ENCODE measurements at places on chromosomes 4 and X.

GRCh38 chr4:119823891-119824290, 195.3 kb upstream of the PDE5A start:
- DNase-seq = no peak

DNA sequence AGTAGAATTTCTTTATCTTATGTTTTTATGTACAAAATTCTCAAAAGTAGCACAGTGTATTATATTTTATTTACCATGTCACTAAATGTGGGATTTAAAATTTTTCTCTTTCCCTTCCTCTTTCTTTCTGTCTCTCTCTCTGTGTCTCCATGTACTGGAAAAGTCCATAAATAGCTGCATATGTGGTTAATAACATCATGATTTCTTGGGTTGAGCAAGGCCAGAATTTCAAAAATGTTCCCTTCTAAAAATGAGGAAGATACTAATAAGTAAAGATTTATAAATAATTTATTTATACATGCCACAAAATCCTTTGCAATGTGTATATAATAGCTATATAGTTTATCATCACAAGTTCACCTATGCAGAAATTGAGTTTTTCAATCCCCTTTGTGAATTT, 29.1 kb upstream of the DKK2 start:
- DNase-seq = no peak

GRCh38 chrX:154471839-154472684, 7.0 kb downstream of the LAGE3 start:
- DNase-seq = no peak

DNA sequence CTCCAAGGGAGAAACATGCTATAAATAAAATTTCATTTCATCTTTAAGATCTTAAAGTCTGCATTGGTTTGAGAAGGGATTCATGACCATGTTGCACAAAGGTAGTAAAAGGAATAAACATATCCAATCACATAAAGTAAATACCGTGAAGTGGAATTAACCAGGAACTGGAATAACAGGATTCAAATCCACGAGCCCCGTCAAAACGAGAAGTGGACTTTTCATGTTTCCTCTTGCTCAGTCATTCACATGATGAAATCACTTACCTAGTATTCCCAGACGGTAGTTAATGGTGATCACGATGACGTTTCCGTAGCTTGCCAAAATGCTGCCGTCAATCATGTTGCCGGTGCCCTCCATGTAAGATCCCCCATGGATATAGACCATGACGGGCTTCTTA, 199.7 kb downstream of the NLGN4X start:
- no peak for DNase-seq

DNA sequence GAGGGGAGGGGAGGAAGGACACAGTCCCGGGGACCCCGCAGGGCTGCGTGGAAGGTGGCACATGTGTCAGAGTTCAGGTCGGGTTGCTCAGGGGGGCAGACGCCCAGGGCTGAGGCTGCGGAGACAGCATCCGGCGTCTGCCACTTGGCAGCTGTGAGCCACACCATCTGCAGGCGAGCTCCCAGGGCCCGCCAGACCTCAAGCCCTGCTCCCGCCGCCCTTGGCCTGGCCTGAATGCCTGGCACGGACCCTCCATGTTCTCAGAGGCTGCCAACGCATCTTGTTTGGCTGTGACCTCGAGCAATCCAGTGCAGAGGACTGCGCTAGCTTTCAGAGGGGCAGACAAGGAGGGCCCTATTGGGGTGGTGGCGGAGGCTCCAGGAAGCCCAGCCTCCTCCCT, 5.1 kb downstream of the BGN start:
- DNase-seq = no peak

DNA sequence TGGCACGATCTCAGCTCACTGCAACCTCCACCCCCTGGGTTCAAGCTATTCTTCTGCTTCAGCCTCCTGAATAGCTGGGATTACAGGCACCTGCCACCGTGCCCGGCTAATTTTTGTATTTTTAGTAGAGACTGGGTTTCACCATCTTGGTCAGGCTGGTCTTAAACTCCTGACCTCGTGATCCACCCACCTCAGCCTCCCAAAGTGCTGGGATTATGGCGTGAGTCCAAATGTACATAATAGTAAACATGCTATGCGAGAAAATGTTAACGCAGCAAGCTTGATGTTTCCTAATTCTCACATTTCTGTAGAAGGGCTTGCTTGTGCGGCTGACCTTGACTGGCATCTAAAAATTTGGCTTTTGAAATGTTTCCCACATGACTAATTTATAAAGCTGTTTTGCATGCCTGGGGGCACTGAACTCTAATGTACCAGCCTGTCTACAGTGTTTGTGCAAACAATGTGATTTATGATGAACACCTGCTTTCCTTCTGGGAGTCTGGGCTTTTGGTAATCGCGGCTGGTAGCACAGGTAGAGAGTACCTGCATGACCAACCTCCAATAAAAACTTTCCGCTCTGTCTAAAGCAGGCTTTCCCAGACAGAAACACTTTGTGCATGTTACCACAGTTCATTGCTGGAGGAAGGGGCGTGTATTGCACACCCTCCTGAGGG, 216.8 kb downstream of the IL15 start:
- DNase-seq = no peak

DNA sequence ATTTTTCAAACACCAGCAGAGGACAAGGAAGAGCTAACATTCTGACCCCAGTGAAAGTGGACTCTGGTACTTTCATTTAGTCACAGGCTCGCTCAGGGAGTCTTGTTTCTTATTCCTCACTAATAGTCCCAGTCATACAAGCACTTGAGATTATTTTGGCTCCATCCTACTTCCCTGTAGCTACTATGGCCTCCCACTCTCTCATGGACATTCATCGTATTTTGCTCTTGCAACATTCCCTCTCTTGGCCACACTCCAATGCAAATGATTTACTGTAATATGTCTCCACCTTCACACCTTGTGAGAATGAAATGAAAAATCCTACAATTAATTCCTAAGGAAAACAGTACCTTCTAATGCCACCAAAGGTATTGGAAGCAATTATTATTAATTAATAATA, 21.3 kb downstream of the PLRG1 start:
- DNase-seq = no peak

GRCh38 chr4:143667461-143667860, 33.0 kb downstream of the FREM3 start:
- no peak for DNase-seq

DNA sequence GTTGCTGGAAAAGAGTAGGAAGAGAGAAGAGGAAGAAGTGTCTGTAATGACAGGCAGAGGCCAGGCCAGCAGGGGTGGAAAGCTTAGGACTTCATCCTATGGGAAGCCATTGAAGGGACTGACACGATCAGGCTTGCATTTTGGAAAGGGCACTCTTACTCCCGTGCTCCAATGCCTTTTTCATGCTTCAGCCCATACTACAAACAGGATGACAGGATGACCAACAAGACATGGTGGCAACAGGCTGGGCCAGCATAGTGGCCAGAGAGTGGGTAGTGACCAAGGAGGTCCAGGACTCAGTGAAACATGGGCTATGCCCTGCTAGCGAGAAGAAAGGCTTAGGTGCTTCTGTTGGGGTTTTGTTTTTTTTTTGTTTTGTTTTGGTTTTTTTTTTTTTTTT, 2.6 kb upstream of the KLF3 start:
- DNase-seq = no peak

GRCh38 chrX:38221391-38221929, 789 bp upstream of the SRPX start:
- DNase-seq = no peak

Measured in GM20000 (cell line).